ENCODE measurements at places on chromosomes 2 and 18.

DNA sequence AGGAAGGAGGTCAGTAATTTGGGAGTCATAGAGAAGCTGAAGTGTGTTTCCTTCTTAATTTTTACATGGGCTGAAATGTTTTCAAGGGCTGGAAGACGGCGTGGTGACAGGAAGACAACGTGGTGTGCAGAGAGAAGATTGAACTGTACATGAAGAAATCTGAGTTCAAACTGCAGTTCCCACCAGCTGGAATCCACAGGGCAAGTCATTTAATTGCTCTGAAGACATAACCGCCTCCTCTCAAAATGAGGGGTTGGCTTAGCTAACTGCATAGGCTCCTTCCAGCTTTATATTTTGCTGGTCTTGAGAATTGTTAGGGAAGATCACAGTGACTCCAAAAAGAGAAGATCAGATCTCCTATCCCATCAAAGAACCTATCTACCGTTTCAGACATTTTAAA, 103.9 kb downstream of the SLC8A1 start:
- no peak for DNase-seq

GRCh38 chr2:204187229-204188083, 250.9 kb downstream of the ICOS start:
- no peak for DNase-seq

DNA sequence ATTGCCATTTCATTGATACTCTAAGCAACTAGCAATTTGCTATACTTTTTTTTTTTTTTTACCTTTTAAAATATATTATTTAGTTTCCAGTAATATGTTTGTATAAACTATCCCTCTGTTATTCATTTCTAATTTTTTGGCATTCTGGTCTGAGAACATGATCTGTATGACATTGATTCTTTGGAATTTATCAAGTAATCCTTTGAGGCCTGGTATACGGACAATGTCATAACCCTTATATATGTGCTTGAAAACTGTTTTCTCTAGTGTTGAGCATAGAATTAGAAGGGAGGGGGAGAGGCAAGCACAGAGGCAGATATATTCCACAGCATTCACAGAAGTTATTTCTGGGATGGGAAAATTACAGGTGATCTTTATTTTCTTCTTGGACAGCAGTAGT, 48.2 kb upstream of the POLE4 start:
- no peak for DNase-seq

- no peak for DNase-seq
Observed at GRCh38 chr2:208492069-208492468, 85.5 kb downstream of the PTH2R start.

DNA sequence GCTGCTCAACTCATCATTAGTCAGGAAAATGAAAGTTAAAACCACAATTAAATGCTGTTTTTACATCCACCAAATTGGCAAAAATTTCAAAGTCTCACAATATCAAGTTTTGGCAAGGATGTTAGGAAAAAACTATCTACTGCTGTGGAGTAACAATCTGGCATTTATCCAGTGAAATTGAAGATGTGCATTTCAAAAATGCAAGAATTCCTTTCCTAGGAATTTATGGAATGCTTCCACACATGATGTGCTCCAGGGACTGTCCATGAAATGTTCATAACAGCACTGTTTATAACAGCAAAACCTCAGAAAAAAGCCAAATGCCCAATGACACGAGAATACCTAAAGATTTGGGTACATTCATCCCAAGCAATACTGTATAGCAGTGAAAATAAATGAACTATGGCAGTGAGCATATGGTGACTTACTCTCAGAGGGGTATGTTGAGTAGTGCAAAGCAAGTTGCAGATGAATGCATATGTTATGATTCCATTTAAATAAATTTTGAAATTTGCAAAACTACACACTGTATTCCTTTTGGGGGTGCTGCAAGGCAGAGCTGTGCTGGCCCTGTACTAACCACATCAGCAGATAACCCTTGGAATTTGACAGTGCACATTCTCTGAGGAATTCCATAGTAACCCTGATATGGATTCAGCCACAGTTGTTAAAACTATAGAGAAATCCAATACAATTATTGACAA, 41.3 kb upstream of the GYPC start:
- no peak for DNase-seq

GRCh38 chr2:64831977-64832328, 157.2 kb upstream of the SLC1A4 start:
- DNase-seq = no peak

DNA sequence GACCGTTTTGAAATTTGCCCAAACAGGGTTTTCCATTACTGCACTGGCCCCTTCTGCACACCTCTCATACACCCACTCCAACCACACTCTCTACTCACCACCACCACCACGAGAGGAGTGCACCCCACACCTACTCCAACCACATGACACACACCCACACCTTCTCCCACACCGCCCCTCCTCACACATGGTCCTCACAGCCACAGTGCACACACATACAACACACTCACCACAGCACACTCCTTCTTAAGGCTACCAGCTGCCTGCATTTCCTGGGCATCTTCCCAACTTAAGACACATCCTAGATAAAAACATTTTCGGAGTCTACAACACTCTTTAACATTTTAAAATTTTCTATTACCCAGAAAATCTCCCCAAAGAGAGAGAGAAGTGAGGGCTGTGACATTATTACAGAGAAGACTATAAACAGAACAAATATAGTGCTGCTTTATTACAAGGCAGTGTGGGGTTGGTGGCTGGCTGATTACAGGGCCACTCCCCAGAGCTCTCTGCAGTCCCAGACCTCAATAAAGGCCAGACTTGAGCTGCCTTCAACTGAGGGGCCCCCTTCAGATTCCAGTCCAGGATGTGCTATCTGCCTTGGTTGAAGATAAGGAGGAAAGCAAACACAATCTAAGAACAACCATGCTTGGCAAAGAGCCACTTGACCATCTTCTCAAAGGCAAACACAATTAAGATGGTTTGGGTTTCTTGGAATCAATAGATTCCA, 36.1 kb downstream of the NHEJ1 start:
- no peak for DNase-seq

DNA sequence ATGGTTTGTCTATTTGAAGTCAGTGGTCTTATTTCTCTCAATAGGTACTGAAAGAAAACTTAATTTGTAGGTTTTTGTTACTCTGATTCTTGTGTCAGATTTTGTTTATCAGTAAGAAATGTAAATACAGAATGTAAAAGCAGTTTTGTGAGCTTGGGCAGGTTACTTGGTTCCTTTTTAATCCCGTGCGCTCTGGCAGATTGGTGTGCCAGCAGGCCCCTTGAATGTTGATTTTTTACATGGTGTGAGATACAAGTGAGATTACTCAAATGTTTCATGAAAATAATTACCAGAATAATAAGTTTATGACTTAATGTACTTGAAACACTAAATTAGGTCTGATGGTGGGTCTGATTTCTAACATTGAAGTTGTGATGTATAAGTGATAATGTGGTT, 13.4 kb downstream of the HNRNPA3 start:
- no peak for DNase-seq

DNA sequence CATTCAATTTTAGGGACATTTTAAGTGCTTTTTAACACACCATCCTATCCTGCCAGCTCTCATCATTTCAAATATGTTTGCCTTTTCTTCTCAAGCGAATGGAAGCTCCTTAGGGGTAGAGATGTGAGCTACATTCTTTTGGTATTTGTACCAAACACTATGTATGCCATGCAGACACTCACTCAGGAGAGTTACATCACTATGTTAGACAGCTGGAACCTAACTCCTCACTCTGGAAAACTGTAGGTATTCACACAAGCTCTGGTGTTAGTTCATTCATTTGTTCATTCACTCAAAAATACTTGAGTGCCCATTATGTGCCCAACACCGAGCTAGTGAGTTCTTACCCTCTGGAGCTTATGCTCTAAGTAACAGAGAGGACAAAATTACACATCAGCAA, 26.4 kb upstream of the RNU4ATAC start:
- no peak for DNase-seq

- no peak for DNase-seq
Observed at GRCh38 chr18:63299837-63300745, 19.5 kb downstream of the BCL2 start.

DNA sequence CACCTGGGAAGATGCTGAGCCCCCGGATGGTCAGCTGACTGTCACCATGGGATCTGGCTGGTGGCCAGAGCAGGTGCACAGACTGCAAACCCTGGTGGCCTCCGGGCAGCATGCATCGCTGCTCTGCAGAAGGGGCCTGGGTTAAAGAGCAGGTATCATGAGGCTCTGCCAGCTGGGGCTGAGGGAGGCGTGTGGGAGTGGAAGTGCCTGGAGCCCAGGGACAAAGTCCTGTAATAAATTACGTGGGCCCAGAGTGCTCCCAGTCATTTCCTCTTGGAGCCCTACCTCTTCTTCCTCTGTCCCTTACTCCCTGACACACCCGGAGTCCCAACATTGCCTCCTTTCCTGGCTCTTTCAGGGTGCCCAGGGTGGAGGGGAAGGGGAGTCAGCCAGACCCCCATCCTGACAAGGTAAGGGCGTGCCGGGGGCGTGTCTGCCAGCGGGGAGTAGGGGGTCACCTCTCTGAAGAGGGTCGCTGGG, at the start of gene MYO7B:
MYO7B (plus strand) TSS at position 262 of the 480 bp plus-strand sequence. CDS start 24,040 bp downstream, outside the sequence.
- DNase-seq = no peak

DNA sequence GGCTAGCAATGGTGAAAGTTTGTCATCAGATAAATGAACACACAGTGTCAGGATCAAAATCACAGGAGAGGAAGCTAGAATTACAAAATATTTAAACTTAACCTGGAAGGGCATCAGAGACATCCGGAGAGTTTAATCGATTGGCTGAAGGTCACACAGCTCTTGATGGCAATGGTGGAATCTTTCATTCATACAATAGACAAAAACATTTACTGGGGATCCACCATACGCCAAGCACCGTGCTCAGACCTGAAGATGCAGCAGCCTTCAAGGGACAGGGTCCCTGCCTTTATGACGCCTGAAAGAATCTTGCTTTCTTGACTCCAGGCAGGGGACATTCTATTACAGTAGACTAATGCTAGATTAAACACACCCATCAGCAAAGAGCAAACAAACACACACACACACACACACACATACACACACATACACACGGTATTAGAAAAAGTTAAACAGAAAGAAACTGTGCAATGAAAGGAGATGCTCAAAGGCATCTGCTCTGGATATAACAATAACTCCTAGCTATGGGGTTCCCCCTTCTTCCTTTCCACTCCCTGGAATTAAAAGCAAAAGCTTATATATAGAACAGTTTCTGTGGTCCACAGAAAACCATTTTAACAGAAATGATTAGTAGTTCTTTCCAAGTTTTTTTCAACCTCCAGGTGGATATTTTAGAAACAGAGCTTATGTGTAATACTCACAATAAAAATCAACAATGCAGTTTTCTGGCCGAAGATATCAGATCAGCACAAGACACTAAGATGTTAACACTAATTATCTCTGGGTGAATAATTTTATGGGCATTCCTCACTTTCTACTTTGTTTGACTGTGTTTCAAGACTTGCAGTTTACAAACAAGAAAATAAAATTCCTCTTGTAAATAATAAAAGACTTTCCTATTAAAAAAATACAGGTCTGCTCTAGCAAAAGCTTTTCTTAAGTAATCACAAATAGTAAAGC, 151.7 kb downstream of the ANKRD44 start:
- no peak for DNase-seq

DNA sequence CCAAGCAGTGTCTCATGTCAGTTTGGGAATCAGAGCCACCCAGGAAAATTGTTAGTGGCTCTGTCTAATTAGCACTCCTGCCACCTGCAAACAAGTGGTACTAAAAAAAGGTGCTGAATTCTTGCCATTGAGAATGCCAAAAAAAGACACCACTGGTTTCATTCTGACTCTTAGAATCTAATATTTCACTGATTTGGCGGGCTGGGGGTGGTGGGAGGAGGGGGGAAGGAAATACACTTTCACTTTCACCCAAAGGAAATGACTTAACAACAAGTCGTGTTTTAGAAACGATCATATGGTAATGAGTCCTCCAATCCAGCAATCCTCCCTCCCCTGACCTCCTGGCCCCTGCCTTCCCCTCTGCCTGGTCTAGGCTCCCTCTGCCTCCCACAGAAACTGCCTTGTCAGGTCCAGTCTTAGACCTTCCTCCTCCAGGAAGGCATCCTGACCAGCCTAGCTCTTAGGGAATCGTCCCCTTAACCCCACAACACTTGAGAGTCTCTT, 4.4 kb upstream of the KLHL29 start:
- no peak for DNase-seq

GRCh38 chr2:100272841-100273329, 49.4 kb downstream of the LONRF2 start:
- no peak for DNase-seq
